ENCODE measurements at places on chromosomes 3 and 15. TPM values are rescaled to one million over a fixed set of nuclear protein-coding genes. Genes with fewer than 3 reads are reported as not detected.

- H3K36me3 ChIP-seq, result no peaks in the 10 kb centered on the region
- H3K4me1 ChIP-seq, result no peaks in the 10 kb centered on the region
- no peak overlapping the region for H3K4me3 ChIP-seq
- no peak for DNase-seq
Observed at GRCh38 chr3:67297715-67298475, 299.8 kb downstream of the KBTBD8 start.

GRCh38 chr15:57506422-57506821 lies 85.3 kb upstream of the MYZAP start:
- no peaks in the 10 kb centered on the region for H3K27me3 ChIP-seq
- H3K36me3 ChIP-seq, result no peaks in the 10 kb centered on the region
- H3K4me1 ChIP-seq, result peaks cover 48% of the 10 kb centered on the region
- H3K4me3 ChIP-seq, result no peak overlapping the region

DNA sequence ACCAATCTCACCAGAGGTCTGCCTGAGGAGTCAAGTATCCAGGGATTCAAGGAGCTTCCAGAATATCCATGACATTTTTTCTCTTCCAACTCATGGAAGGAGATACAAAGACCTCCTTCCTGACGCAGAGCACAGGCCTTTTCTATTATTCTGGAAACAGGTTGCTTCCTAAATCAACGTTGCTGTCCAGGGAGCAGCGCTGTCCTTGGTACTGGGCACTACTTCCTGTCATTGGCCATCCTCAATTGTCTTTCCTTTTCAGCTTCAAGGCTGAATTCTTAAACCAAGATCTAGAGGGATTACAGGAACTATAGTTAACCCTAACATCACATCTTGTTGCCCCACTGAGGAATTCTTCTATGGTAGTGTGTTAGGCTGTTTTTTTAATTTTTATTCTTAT lies 50.4 kb upstream of the TBC1D21 start:
- H3K4me3 ChIP-seq, result no peak overlapping the region
- no peak overlapping the region for H3K27ac ChIP-seq
- DNase-seq, result no peak
- no peaks in the 10 kb centered on the region for H3K36me3 ChIP-seq

DNA sequence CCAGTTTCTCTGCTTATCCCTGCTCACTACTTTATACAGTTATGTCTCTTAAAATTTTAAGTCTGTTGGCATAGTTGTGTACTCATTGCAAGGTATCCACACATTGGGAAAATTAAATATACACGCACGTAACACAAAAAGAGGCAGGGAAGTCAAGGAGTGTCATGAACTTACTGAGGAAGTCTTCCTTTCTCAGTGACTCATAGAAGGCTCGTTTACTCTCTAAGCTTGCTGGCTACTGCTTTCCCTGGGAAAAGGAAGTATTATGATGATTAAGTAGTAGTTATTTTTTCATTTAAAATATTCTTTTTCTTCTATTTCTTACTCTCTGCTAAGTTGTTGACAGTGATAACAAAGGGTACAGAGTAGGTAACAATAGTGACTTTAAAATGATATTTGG lies 287.3 kb downstream of the UBE2E2 start:
- no peak for DNase-seq
- H3K27me3 ChIP-seq, result no peaks in the 10 kb centered on the region
- no peak overlapping the region for H3K4me3 ChIP-seq
- peaks cover 30% of the 10 kb centered on the region for H3K4me1 ChIP-seq

- no peaks in the 10 kb centered on the region for H3K36me3 ChIP-seq
- H3K4me1 ChIP-seq, result peaks cover 47% of the 10 kb centered on the region
- DNase-seq, result no peak
- no peak overlapping the region for H3K4me3 ChIP-seq
- H3K27ac ChIP-seq, result no peak overlapping the region
Observed at GRCh38 chr3:113533534-113533892, 1.2 kb downstream of the SIDT1 start.

DNA sequence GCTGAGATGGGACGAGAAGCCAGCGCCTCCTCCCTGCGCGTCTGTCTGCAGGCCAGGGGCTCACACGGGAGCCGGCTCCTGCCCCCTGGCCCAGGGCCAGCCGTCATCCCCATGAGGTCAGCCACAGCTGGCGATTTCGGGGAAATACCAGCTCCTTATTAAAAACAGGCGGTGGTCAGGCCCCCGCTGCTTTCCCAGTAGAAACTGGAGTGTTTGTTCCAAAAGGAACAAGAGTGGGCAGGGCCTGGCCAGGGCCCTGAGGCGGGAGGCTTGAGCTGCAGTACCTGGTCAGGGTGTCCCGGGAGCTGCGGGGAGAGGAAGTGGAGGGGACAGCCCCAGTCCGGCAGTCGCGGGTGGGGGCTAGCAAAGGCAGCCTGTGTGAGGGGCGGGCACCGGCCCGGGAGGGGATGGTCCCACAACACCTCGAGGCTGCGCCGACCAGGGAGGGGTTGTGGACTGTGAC lies 17.8 kb downstream of the MYL3 start:
- peak overlapping the region; percentile 59 for H3K4me3 ChIP-seq
- H3K27ac ChIP-seq, result no peak overlapping the region
- no peak for DNase-seq
- H3K36me3 ChIP-seq, result no peaks in the 10 kb centered on the region
- H3K27me3 ChIP-seq, result no peaks in the 10 kb centered on the region
- 0 out of 2 replicates have a peak, but pooled peaks cover 5% of the 10 kb centered on the region for H3K4me1 ChIP-seq

GRCh38 chr3:106161246-106161645 lies 292.4 kb upstream of the CBLB start:
- H3K4me1 ChIP-seq, result no peaks in the 10 kb centered on the region
- no peak overlapping the region for H3K4me3 ChIP-seq
- H3K27ac ChIP-seq, result no peak overlapping the region

DNA sequence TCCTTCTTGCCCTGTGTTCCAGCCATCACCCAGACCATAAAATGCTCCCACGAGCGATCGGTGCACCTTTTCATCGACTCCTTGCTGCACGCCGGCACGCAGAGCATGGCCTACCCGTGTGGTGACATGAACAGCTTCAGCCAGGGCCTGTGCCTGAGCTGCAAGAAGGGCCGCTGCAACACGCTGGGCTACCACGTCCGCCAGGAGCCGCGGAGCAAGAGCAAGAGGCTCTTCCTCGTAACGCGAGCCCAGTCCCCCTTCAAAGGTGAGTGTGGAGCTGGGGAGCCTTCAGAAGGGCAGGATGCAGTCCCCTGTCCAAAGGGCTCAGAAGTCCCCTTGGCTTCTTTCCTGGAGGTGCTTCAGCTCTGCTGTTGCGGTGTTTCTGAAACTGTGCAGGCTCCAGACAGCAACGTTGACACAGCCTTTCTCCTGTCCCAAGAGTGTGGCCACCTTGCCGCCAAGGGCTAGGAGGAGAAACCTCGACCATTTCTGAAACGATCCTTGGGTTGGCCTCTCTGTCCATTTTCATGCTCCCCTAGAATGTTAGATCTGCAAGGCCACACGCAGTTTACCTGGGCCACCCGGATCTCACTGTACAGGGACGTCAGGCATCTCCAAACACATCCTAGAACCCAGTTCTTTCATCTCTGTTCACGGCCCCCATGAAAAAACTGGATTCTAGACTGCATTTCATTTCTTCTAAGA lies 116.7 kb downstream of the LIPC start:
- peak overlapping the region; percentile 97 for H3K27ac ChIP-seq
- no peaks in the 10 kb centered on the region for H3K36me3 ChIP-seq
- peaks cover 65% of the 10 kb centered on the region for H3K4me1 ChIP-seq

DNA sequence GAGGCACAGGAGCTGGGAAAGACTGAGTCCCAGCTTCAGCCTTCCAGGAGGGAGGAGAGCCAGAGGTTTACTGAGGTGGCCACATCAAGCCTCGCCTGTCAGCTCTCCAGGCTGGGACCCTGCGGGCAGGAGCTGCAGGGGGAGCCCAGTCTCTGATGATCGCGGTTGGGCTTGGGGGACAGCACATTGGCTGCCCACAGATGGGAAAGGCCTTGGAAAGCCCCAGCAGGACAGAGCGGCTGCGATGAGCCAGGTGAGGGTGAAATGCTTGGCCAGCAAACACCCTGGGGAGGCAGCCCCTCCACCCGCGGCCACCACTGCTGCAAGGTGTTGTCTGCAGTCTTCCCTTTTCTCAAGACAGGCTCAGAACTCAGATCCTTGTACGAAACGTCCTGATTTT lies 31.2 kb downstream of the SEC61A1 start:
- H3K27ac ChIP-seq, result no peak overlapping the region
- H3K27me3 ChIP-seq, result no peaks in the 10 kb centered on the region
- no peak overlapping the region for H3K4me3 ChIP-seq
- no peaks in the 10 kb centered on the region for H3K4me1 ChIP-seq
- peaks cover 27% of the 10 kb centered on the region for H3K36me3 ChIP-seq

DNA sequence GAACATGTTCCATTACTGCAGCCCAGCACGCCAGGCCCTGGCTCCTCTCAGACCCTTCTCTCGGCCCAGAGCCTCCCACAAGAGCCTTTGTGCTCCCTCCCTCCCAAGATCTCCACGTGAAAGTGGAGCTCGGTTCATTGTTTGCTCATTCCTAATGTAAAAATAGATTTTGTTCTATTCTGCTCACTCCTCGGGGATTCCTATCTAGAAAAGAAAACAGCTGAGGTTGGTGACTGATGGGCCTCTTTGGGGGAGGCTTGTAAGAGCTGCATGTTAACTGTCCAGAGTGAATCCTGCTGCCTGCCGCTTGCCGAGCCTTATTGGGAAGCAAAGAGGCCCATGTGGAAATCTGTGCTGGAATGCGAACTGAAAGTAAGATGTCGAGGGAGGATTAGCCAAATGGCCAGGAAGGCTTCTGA lies 267.1 kb downstream of the LRTM1 start:
- no peak for DNase-seq
- H3K4me1 ChIP-seq, result no peaks in the 10 kb centered on the region
- H3K36me3 ChIP-seq, result no peaks in the 10 kb centered on the region
- peaks cover 32% of the 10 kb centered on the region for H3K27me3 ChIP-seq
- no peak overlapping the region for H3K27ac ChIP-seq

DNA sequence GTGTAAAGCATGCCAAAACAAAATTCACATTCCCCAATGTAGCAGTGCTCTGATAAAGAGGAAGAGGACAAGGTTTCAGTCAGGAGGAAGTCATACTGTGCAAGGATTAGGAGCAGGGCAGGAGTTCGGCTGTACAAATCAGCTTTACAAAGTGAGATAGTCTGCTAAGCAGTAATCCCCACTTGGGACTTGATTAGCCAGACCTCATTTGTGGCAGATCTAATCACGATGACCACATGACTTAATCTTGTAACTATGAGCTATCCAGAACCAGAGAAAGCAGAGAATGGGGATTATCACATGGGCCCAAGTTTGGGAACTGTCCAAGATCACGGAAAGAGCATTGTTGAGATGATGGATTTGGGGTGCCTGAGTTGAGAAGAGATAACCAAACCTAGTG lies 7.8 kb downstream of the DCBLD2 start:
- H3K4me1 ChIP-seq, result peaks cover 40% of the 10 kb centered on the region
- DNase-seq, result no peak
- 0 out of 2 replicates have a peak overlapping the region, but pooled peaks have one; percentile 1 for H3K27ac ChIP-seq
- H3K27me3 ChIP-seq, result no peaks in the 10 kb centered on the region

DNA sequence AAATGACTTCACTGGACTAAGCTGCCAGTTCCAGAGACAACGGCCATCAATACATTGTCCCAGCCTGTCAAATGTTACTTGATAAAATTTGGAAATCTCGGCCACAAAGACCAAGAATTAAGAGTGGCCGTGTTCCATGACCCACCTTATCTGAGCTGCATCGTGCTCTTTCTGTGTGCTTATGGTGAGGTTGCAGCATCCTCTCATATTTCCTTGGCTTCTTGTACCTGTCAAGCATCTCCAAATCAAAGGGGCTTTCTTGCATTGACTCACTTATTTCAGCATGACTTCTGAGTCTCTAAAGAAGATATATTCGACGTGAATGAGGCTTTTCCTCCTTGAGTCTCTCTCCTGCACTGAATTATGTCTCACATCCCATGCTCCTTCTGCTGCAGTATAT lies 421.7 kb downstream of the MCTP2 start:
- DNase-seq, result no peak
- no peaks in the 10 kb centered on the region for H3K36me3 ChIP-seq
- H3K4me3 ChIP-seq, result no peak overlapping the region
- H3K4me1 ChIP-seq, result no peaks in the 10 kb centered on the region
- no peak overlapping the region for H3K27ac ChIP-seq

LRRN1 gene
- 0.65 TPM for total RNA-seq

LRRC15 gene
- 0.08 TPM for total RNA-seq

KLHL40 gene
- not detected for total RNA-seq

BNC1 gene
- total RNA-seq, result 0.83 TPM

TGM4 gene
- 0.63 TPM for total RNA-seq

DUOX1 gene
- 0.08 TPM for total RNA-seq
